Esophagus muscularis mucosa (tissue), 4 donors: ENCODE measurements at places on chromosomes 2 and 18. TPM values are rescaled to one million over a fixed set of nuclear protein-coding genes. Genes with fewer than 3 reads are reported as not detected.
A peak's percentile ranks its signal among the peaks of the same experiment; 100 is the strongest.

DNA sequence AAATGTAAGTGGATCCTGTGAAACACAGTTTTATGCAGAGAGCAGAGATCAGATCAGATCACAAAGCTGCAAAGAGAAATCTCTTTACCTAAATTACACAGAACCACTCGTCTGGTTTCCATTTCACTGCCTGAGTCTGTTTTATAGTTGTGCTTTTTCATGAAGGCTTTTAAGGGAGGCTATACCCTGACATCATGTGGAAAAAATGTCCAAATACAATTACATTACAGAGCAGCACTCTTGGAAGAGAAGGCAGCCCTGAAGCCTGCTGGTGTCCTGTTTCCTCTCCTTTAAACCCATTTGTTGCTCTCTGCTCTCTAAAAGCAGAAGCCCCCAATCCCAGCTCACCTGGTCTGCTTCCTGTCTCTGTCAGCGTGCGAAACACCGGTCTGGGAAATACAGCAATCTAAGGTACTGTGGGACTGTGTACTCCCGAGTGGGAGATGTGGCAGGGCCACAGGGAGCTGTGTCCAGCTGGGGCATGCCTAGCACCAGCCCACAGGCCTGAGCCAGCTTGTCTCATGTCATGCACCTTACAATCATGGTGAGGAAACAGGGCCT lies 24.8 kb upstream of the ZFP36L2 start:
- H3K4me1 ChIP-seq, result peaks cover 27% of the 10 kb centered on the region
- H3K27me3 ChIP-seq, result no peaks in the 10 kb centered on the region
- no peaks in the 10 kb centered on the region for H3K36me3 ChIP-seq
- H3K27ac ChIP-seq, result peak overlapping the region; percentile 86

MAP3K19 gene
- total RNA-seq, result not detected

DNA sequence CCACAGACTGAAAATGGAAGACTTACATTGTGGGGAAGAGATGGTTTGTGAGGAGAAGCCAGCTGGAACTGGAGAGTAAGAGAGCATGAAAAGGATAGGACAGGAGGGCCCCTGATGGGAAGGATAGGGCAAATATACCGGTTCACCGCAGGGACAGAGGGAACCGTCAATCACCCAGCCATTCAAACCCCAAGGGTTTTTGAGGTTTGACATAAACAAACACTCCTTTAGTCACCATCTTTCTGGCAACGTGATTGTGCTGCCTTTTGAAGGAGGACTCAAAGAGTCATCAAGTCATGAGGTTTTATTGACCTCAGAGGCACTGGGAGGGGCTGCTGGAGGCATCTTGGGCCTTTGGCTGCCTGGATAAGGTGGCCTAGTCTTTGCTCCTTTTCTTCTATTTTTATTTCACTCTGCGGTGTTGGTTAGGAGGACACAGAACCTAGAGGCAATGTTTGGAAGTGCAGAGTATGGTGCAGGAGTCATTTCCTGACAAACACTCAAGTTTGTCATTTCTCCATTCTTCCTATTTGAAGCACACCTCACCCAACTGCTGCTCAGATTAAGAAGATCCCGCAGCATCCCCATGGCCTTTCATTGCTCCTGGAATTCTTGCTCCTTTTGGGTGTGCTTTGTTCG lies 487.3 kb upstream of the SPRED2 start:
- no peak overlapping the region for H3K4me3 ChIP-seq
- H3K27ac ChIP-seq, result no peak overlapping the region
- no peak for DNase-seq
- no peaks in the 10 kb centered on the region for H3K27me3 ChIP-seq

DNA sequence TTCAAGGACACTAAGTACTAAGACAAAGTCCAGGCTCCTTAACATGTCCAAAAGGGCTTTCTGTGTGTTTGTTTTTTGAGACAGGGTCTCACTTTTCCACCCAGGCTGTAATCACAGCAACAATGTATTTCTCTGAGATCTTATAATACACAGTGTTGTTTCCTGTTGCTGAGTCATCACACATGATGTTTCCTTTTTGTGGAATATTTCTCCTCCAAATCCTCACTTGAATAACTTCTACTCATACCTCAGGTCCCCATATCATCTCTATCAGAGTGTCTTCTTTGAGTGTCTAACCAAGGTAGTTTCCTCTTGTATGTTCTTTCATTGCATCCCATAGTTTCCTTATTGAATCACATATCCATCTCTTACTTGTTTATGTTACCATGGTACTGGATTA lies 632.0 kb upstream of the PIK3C3 start:
- no peak overlapping the region for H3K27ac ChIP-seq
- H3K4me1 ChIP-seq, result no peaks in the 10 kb centered on the region
- H3K27me3 ChIP-seq, result no peaks in the 10 kb centered on the region

DNA sequence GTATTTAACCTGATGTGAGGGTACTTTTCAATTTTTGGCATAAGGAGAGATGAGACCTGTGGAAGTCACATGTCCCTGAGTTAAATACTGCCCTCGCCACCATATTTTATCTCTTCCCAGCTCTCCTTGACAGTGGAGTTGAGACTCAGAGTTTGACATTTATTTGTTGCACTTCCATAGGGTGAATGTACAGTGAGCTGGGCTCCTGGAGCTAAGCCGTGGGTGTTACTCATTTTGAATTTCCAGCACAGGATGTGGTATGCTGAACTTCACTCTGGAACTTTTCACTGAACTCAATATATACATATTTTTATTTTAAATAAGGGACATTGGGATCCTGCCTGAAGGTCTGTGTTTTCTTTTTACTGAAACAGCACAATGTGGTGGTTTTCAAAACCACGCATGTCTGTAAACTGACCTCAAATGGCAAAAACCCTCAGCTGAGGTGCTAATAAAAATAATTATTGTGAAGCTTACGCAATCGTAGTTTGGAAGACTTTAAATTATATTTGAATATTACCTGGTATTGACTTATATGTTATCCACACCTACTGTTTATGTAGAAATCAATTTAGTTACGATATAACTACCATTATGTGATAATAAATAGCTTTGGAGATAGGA lies 12.1 kb downstream of the RNF144A start:
- peak; percentile 68 for DNase-seq
- H3K36me3 ChIP-seq, result no peaks in the 10 kb centered on the region

DNA sequence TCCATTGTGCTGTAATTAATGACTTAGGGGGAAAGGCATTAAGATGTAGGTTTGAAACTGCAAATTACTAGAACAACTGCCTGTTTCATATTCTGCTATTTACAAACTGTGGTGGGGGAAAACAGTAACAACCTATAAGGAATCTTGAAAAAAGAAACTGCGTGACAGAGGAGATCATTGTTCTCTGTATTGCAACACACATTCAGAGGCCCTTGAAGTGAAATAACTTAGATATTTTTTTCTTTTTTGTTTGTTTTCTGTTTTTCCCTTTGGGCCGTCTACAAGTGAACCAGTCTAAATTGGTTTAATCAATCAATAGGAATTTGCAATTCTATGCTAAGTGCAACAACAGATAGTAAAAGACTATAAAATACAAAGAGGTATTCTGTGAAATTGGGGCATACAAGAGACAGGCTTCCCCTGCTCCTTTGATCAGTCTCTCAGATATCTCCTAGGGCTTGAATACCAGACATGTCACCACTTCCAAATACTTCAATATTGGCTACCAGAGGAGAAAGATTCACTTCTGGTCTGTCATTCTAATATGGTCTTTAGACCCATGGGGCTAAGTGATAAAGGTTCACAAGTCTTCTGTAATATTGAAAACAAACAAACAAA lies 2055.1 kb upstream of the CELF4 start:
- no peak overlapping the region for H3K4me3 ChIP-seq
- DNase-seq, result no peak
- H3K4me1 ChIP-seq, result no peaks in the 10 kb centered on the region
- H3K27ac ChIP-seq, result no peak overlapping the region
- no peaks in the 10 kb centered on the region for H3K27me3 ChIP-seq

DNA sequence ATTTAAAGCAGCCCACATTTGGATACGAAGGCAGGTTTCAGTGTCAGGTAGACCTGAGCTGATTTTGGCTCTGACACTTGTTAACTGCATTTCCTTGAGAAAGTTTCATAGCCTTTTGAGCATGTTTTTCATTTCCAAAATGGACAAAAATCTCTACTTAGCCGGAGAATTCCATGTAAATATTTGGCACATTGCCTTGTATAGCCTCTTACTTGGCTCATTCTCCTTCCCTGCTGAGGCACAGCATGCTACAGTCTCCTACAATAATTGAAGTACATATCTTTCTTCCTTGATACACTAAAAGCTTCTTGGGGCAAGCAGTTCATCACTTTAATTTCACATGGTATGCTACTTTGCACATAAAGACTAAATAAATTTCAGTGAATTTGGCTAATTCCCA lies 772.2 kb upstream of the CHAC2 start:
- no peaks in the 10 kb centered on the region for H3K4me1 ChIP-seq
- H3K27ac ChIP-seq, result no peak overlapping the region
- no peaks in the 10 kb centered on the region for H3K36me3 ChIP-seq
- no peak for DNase-seq
